CD4-positive, alpha-beta T cell treated with Interleukin-10 for 1 hour (primary cell): ENCODE measurements at places on chromosomes 5 and 9.
A peak's percentile ranks its signal among the peaks of the same experiment; 100 is the strongest.

DNA sequence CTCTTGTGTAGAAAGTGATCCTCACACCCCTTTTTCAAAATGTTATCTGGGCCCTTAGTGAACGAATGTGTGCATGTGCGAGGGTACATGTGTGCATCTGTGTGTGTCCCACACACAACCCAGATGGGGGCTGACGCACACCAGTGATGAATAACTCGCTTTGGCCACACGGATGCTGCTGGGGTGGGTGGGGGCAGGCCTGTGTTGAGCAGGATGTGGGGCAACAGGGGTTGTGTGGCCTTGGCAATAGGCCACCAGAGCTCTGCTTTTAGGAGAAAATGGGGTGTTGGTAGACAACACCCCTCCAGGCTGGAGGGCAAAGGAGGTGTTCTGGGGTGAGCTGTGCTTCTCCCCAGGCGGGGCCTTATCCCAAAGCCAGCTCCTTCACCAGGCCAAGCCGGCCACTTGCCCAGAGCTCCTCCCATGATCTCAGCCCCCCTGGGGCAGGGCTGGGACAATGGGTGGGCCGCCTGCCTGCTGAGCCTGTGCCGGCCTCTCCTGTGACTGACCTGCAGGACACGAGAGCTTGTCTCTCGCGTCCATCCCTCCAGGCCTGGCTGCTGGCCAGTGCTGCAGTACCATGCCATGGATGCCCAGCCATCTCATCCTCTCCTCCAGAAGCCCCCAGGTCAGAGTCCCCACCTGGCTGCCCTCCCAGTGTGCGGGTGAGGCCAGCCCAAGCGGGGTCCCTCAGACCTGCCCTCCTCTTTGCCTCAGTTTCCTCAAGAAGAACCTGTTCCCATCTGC lies 1.7 kb downstream of the DBN1 start:
- no peak for DNase-seq

DNA sequence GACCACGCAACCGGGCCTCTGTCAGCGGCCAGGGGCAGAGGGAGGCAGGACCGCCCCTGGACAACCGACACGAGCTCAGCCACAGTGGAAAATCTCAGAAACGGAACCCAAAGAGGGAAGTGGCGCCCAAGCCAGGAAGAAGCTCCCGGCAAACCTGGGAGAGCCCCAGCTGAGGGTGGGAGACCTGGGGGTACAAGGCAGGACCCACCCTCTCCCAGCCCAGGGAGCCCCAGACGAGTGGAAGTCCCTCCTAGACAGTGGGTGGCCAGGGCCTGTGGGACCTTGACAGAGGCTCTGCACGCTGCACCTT lies 3.0 kb downstream of the SLC12A7 start:
- DNase-seq, result no peak

- no peak for DNase-seq
Observed at GRCh38 chr9:115808695-115809094, 344.9 kb upstream of the PAPPA start.

DNA sequence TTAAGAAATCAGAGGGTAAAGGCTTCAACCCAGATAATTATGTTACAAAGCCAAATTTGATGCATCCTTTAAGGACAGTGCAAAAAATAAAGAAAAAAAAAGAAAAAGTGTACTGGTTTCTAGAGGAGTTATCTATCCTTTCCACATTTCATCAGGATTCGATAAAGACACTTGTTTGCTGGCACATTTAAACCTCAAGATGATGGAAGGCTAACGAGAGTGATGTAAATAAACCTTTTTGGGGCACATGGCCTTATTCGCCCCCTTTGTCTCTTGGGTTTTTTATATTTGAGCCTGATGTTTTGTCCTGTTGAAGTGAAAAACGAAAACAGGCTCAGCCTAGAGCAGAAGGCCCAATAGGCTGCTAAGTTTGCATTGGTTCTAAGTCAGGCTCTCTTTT lies 416.5 kb downstream of the TAF11L14 start:
- DNase-seq, result no peak

DNA sequence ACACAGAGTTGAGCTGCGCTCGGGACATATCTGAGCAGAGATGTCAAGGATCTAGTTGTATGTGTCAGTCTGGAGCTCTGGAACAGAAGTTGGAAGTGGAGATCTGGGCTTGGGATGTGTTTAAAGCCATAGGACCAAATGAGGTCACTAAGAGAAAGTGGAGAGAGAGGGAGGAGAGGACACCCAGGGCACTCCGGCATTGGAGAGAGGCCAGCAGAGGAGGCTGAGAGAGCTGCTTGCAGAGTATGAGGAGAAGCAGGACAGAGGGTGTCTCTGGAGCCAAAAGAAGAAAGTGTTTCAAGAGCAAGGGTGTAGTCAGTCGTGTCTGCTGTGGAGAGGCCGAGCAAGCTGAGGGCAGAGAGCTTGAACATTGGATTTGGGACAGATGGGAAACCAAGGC lies 34.7 kb downstream of the ARHGEF37 start:
- no peak for DNase-seq

DNA sequence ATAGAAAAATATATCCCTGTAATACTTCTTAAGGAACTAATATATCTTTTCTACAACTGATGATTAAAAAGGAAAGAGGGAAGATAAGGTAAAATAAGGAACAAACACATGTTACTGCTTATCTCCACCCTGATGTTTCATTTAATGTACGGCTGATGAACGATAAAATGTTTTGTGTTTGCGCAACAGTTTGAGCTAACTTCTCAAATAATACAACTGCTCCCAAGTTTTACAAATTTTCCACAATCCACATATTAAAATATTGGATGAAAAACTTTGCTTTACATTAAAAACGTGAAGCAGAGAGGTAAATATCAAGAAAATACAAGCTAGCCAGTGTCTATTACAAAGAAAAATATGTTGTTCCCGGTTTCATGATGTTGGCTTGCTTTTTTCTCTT lies 21.0 kb upstream of the CSNK1G3 start:
- DNase-seq, result no peak

DNA sequence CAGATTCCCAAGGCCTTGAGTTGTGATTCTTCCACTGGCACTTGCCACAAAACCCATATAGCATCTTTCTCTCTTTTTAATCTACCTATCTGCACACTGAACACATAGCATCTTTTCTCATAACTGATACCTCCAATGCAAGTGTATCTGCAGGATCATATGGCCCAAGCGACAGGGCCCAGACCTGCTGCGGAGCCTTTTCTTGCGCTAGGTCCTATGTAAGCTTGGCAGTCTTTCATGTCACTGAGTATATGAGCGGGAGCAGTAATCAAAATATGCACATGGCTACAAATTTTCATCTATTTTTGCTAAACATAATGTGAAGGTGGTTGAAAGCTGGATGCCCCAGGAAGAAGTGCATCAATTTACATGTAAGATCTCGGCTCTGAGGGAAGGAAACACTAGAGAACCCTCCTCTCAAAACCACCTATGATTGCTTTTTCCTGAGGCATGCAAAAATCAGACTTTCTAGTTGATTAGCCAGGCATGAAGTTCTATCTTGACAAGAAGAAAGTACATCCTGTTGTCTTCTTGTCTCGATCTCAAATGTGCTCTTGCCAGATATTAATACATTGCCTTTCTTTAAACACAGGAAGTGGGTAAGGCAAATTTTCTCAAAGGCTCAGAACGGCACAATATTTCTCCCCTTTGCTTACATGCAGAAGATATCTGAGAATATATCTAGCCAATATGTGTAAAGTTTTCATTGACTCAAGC lies 26.9 kb upstream of the CEMIP2 start:
- peak; percentile 67 for DNase-seq

DNA sequence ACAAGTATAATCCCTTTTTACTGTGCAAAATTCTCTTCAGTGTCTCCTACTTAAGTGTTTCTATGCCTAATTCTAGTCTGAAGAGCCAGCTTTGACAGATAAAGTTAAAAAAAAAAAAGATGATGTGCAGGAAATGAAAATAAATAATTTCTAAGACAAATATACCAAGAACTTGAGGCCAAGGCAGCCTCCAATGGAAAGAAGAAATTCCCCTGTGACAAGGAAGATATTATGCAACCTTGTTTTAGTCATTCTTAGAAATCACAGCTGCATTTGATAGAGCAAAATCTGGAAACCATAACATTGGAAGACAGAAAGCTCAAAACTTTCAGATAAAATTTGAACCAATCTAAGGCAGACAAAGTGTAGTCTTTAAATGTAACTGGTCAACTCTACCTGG lies 375.9 kb upstream of the TLE4 start:
- DNase-seq, result no peak

DNA sequence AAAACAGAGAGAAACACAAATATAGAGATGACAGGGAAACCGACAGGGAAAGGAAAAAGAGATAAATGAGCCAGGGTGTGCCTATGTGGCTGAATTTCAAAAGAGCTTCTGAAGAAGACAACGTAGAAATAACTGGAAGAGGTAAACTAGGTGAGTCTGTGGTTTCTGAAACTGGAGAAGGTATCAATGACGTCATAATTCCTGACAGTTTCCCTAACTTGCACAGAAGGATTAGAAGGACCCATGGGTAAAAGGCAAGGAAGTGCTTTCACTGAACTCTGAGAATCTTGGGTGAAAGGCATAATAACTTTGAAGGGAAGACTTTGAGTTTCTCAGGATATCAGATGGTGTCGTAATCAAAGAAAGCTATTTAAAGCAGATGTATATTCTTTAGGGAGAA lies 790.8 kb upstream of the NUDT12 start:
- DNase-seq, result no peak

DNA sequence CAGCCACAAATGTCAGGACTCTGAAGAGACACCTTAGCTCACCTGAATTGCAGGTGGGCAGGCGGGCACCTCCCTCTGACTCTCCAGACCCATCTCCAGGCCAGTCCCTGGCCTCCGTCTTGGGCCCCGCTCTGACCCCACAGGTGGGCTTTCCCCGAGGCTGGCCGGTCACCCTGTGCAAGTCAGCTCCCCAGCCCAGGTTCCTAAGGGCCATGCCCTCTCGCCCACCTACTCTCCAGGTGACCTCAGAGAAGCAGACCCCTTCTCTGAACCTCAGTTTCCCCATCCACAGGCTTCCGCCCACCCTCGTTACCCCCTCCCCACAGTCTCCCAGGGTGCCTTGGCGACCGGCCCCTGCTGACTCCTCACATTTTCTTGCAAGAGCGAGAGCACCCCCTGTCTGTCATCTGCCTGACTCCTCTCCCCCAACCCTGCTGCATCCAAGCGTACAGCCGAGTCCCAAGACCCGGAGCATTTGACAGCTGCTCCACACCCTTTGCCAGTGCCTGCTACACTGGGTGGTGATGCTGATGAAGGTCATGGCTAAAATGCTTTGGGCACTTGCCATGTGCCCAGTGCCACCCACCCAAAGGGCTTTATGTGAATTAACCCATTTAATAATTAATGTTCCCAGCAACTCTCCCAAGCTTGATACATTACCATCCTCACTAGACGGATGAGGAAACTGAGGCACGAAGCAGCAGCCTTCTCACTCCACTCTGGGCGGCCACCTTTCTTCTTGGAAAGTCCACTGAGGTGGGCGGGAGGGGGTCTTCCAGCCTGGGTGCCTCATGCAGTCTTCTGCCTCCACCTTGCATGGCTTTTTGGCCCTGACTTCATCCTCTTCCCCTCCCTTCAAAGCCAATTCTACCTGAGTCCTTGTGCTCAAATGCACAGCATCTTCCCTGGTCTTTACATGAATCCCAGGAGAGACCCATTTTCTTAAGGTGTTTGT lies 51.1 kb upstream of the ORM1 start:
- DNase-seq, result no peak

GRCh38 chr5:14035859-14036503 lies 91.5 kb upstream of the DNAH5 start:
- DNase-seq, result no peak

- DNase-seq, result no peak
Observed at GRCh38 chr5:133635051-133635450, 22.7 kb upstream of the FSTL4 start.

DNA sequence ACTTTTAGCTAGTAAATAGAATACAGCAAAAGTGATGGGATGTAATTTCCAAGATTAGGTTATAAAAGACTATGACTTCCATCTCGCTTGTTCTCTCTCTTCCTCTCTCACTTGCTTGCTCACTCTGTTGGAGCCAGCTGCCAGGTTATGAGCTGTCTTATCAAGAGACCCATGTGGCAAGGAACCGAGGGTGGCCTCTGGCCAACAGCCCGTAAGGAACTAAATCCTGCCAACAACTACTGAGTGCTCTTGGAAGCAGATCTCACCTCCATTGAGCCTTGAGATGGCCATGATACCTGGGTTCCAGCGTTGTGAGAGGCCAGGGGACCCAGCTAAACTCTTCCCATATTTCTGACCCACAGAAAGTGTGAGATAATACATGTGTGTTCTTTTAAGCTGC lies 636.1 kb downstream of the ACTL7B start:
- no peak for DNase-seq

DNA sequence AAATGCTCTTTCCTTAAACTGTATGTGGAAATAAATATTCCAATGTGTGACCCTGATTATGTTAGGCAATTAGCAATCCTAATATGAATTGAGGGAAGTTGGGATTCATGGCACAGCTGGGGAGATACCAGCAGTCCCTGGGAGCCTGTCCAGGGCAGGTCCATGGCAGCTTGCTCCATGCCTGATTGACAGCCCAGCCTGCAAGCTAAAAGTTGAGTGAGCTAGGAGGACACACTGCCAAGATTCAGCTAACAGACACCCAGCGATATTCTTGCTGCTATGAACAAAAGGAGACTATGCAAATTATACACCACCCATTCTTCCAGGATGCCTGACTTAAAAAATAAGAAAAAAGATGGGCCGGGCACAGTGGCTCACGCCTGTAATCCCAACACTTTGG lies 6.2 kb downstream of the TGFBI start:
- DNase-seq, result no peak

GRCh38 chr5:56692359-56693219 lies 122.8 kb upstream of the MAP3K1 start:
- peak; percentile 47 for DNase-seq

DNA sequence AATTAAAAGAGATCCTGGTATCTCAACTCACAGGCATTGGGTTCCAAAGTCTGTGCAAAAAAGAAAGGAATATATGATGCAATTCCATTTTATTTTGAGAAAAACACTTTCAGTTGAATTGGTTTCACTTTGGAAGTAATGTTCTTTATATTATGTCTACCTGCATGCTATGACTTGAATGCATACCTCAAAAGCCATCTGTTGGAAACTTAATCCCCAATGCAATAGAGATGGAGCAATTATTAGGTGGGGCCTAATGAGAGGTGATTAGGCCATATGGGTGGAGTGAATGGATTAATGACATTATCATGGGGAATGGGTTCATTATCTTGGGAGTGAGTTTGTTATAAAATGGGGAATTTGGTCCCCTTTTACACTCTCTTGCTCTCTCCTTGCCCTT lies 293.3 kb downstream of the CSNK1G3 start:
- no peak for DNase-seq

- no peak for DNase-seq
Observed at GRCh38 chr9:136697146-136697820, 10.0 kb upstream of the AGPAT2 start.

DNA sequence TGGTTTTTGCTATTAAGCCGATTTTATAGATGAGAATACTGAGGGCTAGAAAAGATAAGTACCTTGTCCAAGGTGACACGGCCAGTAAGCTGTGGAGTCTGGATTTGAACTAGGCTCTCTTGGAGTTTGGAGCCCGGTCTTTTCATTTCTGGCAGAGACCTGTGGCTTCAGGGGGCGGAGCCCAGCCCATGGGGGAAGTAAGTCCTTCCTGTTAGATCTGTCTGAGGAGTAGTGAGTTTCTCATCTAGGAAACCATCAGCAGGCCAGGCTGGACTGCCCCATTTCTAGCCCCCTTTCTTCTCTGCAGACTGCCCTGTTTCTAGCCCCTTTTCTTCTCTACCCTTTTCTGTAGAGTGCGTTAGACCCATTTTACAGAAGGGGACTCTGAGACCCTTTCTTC lies 521 bp upstream of the PTGS1 start:
- DNase-seq, result no peak
